Coronary artery (tissue), 2 donors: ENCODE measurements at places on chromosomes 11 and 22.
A peak's percentile ranks its signal among the peaks of the same experiment; 100 is the strongest.

GRCh38 chr22:29846290-29846689 is 8.2 kb upstream of the ASCC2 start:
- no peak for DNase-seq

DNA sequence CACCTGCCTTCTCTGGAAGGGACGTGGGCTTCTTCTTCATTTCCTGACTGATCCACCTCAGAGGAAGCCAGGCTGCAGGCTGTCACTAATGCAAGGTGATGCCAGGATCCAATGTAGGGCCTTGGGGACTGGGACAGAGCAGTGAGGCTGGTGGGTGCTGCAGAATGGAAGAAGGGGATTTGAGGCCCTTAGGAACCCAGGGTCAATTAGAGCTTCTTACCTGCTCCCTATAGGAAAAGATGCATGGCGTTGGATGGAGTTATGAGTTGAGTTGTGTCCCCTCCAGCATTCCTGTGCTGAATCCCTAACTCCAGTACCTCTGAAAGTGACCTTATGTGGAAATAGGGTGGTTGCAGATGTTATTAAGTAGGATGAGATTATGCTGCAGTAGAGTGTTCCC is 190.4 kb downstream of the MIAT start:
- peak; percentile 46 for DNase-seq

DNA sequence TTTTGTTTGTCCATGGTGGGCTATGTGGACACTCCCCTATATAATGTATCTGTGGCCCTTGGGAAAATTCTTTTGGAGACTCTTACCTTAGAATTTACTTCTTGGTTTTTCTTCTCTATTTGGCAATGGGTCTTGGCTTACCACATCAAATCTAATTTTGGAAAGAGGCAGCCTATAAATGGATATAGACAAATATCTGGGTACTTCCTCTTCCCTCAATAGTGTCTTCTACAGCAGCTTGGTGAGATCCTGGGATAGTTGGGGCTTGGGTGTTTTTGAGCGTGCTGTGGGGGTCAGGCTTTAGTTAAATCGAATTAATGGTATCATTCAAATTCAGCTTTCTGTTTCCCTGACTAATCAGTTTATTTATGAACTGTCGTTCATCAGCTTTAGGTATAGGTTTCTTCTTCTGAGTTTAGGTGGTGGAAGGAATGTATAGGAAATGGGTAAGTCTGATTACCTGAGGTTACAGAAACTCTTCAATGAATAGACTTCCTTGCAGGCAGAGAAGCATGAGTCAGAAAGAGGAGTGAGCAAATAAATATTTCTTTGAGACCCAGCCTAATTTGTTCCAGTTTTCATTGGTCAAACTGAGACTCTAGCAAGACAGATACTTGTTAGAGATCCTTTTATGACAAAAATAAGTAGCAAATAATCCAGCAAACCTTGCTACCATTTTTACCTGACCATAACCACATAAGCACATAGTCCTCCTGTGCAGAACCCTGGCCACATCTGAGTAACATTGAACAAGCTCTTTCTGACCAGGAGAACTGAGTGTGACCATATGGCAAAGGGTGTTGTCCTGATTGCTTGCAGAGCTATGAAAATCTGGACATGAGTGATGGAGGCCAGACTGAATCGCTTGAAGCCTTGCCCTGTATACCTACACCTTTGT is 68.6 kb upstream of the SORL1-AS1 start:
- no peak for DNase-seq

DNA sequence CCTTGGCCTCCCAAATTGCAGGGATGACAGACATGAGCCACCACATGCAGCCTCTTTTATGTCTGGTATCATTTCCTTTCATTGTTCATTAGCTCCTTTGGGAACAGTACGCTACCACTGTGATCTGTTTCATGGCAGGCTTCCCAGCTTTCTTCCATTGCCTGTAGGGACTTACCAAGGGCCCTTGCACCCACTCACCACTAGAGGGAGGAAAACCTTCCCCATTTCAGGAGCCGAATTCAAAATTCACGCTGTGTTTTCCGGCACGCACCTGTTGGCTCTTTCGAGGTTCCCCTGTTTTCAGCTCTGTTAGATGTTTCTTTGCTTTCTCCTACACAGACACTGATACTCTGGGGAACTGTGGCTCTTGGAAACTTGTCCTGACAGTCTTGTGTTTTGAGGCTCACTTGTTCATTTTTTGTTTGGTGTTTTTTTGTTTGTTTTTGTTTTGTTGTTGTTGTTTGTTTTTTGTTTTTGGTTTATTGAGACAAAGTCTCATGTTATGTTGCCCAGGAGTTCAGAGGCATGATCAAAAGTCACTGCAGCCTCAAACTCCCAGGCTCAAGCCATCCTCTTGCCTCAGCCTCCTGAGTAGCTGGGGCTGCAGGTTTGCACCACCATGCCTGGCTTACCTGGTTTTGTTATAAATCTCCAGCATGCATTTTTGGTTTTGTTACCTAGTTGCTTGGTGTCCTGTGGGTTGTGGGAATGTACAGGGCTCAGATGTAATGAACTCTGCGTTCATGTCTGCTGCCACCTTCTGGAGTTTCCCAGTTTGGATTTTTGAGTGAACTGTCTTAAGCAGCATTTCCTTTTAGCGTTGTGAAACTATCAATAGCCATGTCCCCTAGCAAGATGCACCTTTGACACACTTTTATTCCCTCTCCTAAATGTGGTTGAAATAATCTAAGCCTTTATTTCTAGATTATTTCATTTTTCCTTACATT is 2.3 kb downstream of the KRTAP5-11 start:
- DNase-seq = no peak

DNA sequence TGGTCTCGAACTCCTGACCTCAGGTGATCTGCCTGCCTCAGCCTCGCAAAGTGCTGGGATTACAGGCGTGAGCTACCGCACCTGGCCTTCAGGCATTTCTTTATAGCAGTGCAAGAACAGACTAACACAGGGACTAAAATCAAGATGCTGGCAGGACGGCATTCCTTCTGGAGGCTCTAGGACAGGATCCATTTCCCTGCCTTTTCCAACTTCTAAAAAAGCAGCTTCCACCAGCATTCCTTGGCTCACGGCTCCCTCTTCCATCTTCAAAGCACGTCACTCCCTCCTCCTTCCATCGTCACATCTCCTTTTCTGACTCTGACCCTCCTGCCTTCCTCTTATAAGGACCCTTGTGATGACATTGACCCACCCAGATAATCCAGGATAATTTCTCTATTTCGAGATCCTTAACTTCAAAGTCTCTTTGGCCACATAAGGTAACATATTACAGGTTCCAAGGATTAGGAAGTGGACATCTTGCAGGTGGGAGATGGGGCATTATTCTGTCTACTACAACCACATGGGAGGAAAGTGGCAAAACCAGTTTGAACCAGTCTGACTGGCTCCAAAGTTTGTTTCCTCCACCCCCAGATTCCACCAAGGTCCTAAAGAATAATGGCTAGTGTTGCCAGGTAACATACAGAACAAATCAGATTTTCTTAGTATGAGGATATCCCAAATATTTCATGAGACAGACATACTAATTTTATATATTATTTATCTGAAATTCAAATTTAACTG is 172.5 kb downstream of the MN1 start:
- no peak for DNase-seq

DNA sequence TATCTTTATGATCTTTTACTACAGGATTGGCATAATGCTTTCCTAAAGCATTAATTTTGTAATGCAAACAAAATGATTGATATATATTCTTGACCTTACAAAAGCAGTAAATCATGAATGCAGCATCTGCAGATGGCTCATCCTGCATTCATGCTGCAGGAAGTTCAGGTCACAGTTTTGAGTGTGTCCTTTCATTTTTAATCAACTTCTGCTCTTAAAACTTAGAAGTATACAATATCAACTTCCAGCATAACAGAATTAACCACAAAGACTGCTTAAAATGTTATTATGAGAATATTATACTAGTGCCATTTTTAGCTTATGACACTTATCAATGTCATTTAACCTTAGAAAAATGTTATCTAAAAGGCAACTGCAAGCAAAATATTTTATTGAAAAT is 54.0 kb downstream of the SLC36A4 start:
- no peak for DNase-seq

DNA sequence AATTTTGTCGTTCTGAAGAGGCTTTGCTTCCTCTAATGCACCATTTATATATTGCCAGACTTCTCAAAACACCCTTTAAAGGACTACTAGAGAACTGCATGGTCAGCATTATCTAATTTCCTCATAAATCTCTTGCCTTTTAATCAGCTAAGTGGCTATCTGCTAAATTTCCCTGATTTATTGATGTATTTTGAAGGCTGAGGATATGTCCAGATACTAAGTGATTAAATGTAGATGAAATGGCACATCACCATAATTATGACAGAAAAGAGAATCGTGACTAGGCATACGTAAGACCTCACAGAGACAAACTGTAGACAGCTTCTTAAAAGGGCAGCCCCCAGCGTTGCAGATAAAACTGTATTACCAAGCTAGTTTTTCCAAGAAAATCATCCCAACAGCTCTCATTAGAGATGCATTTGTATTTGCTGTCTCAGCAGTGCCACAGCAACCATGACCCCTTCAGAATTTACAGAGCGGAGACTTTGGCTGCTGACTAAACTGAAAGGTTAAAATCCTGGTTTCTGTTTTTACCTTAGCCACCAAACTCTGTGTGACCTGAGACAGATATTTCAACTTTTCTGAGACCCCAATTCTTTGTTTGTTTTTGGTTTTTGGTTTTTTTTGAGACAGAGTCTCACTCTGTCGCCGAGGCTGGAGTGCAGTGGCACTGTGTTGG is 67.1 kb upstream of the SLN start:
- no peak for DNase-seq

- peak; percentile 74 for DNase-seq
These were observed 33.3 kb downstream of the KIAA1671 start for GRCh38 chr22:24985826-24986214.

DNA sequence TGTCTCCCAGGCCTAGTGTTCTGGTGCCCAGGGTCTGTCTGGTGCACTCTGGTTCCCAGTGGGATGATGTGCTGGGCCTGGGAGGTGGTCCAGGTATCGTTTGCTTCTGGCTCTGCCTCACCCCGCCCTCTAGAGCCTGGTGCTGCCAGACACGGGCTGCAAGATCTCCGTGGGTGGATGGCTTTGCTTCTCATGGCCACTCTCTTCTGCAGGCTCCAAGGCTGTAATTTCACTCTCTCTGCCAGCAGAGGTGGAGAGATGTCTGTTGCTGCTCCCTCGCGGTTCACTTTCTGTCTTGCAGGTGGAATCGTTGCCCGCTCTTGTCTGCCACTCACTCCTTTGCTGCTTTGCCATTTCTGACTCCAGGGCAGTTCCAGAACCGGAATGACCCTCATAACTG is 13.4 kb downstream of the NADSYN1 start:
- DNase-seq = no peak

GRCh38 chr11:69086152-69087132 is 37.7 kb downstream of the TPCN2 start:
- DNase-seq = no peak
